ENCODE measurements at places on chromosomes 6 and 20.

GRCh38 chr20:50367104-50367674 is 143.0 kb upstream of the PTPN1 start:
- no peak for DNase-seq

DNA sequence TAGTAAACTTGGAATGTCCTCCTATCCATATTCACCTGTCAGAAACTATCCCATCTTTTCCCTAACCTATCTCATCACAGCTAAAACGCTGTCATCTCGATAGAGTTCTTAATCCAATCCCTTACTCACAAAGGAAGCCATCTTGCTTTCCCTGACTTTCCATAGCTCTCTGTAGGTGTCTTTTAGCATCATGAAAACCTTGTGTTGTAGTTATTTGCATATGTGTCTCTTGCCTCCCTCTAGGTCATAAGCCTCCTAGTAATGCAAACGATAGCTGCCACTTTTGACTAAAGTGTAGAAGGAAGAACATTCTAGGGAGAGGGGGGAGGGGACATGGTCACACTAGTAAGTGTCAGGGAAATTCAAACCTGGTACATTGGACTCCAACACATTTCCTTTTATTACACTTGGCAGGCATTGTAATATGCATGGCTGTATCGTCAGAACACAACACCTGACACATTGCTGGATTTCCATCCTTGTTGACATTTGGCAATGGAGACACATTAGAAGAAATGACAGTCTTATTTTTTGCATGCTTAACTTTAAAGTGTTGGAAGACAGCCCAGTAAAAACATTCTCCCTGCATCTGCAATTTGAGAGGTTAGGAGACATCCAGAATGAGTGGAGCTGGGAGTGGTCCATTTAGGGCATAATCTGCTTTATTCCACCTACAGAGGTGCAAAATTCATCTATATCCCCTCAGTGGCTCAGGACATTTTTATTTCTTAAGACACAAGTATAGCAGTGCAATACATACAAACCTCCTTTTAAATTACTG is 283.4 kb downstream of the HAO1 start:
- no peak for DNase-seq

- DNase-seq, result no peak
Observed at GRCh38 chr6:43990627-43991619, 136.3 kb downstream of the MRPL14 start.

DNA sequence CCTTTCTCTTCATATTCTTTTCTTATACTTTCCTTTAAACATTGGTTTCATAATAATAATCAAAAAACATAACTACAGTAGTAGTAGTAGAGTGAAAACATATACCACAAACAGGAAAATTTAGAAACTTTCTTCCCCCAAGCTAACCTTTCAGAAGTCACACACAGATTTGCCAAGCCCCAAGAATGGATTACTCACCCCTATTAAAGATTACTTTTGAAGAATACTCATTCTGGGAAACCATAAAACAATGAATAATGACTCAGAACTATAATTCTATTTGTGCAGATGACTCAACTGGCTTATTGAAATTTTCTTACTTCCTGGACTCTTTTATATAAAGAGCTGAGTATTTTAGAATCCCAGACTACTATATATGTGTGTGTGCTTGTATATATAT is 119.4 kb upstream of the GJE1 start:
- DNase-seq, result no peak

- no peak for DNase-seq
Observed at GRCh38 chr6:157557559-157557958, 176.6 kb downstream of the ZDHHC14 start.

DNA sequence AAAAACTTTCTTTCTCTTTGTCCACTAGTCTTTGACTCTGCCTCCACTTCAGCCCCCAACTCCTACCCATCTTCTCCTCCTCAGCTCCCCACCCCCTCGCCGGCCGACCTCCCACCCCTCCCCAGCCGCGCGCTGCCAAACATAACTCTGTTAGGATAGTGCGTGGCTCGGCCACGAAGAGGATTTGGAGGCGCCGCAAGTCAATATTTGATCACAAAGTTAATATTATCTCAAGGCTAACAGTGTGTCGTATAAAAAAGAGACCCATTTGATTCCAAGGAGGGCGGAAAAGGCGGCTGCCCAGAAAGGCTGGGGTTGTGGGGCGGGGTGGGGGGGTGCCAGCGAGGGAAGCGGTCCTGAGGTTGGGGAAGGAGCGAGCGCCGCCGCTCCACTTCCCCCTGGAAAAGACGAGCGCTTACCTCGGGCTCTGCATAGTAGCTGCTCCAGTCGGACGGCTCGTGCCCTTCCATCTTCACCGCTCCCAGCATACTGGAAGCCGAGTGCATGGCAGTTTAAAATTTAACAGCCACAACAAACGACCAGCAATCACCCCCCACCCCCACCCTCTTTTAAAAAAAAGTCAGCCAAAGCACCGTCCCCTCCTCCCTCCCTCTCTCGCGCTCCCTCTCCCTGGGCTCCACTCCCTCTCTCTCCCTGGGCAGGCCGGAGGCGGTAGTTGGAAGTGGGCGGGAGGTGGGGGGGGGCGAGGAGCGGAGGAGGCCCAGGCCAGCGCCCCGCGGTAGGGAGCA is 425 bp downstream of the FOXA2 start:
- DNase-seq, result no peak

DNA sequence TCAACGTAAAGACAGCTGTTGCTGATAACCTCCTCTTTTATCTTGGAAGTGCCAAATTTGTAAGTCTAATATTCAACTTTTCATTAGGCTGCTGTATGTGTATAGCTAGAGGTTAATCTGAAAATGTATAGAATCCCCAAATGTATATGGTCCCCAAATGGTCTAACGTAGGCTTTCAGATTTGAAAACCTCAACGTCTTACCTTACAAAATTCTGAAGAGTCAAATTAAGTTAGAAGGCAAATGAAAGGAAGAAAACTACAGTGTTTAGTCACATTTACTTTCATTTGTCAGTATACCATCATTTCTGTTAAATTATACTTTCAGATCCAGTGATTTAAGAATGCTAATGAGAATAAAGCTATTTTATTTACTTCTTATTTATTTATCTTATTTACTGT is 256.9 kb downstream of the ARHGAP18 start:
- no peak for DNase-seq

DNA sequence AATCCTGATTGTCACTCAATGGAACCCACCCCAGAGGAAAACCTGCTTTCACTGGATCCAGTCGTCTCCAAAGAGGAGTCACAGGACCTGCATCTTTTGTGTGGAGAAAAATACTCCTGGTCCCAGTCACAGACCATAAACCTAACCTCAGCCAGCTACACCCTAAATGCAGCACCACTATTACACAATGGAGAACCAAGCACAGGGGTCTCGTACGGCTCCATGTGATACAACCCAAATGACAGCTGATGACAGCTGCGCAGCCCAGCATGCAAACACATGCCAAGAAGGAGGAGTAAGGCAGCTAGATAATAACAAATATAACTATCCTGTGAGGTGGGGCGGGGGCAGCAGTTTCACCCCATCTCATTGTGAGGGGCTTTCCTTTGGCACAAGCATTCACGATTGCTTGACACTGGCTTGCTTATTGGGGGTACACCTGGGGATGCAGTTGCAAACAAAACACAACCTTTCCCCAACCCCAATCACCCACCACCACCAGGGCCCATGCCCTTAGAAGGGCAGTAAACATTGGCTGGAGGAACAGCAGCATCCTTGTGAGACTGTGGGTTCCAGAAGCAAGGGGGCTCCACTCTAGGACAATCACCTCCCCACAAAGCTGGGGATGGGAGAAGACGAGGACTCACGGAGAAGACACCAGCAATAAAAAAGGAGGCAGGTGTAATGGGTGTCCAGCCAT is 51.5 kb downstream of the TRERF1 start:
- no peak for DNase-seq

GRCh38 chr6:159104931-159105330 is 60.1 kb upstream of the TAGAP start:
- no peak for DNase-seq

GRCh38 chr6:46220352-46221221 is 49.8 kb upstream of the ENPP5 start:
- no peak for DNase-seq

GRCh38 chr6:150312395-150312794 is 56.4 kb upstream of the IYD start:
- no peak for DNase-seq

GRCh38 chr6:49841424-49841823 is 24.9 kb downstream of the CRISP1 start:
- no peak for DNase-seq

DNA sequence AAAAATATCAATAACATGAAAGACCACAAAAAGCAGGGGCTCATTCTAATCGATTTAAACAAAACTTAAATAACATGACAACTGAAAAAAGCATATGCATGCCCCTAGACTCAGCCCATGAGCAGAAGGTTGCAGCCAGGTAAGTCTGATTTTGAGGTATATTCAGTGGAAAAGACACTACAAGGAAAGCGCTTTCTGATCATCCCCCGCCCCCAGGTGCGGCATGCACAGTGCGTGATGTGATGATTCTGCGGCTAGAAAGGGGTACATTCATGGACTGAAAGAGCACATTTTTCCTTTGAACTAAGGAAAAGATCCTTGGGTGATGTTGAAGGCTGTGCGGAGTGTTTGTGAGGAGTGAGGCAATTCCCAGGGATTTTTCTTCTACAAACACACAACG is 16.9 kb upstream of the FOXC1 start:
- no peak for DNase-seq

GRCh38 chr6:1094306-1094705 is 217.6 kb upstream of the FOXQ1 start:
- no peak for DNase-seq

GRCh38 chr20:625360-625932 is 15.3 kb upstream of the TCF15 start:
- no peak for DNase-seq

GRCh38 chr6:87617405-87617804 is 27.5 kb downstream of the ORC3 start:
- no peak for DNase-seq

DNA sequence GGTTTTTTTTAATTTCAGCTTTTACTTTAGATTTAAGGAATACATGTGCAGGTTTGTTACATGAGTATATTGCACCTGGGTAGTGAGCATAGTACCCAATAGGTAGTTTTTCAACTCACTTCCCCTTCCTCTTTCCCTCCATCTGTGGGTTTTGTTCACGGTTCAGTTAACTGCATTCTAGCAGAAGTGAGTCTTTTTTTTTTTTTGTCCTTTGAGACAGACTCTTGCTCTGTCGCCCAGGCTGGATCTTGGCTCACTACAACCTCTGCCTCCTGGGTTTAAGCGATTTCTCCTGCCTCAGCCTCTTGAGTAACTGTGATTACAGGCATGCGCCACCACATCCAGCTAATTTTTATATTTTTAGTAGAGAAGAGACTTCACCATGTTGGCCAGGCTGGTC is 8.7 kb downstream of the UBR2 start:
- no peak for DNase-seq

DNA sequence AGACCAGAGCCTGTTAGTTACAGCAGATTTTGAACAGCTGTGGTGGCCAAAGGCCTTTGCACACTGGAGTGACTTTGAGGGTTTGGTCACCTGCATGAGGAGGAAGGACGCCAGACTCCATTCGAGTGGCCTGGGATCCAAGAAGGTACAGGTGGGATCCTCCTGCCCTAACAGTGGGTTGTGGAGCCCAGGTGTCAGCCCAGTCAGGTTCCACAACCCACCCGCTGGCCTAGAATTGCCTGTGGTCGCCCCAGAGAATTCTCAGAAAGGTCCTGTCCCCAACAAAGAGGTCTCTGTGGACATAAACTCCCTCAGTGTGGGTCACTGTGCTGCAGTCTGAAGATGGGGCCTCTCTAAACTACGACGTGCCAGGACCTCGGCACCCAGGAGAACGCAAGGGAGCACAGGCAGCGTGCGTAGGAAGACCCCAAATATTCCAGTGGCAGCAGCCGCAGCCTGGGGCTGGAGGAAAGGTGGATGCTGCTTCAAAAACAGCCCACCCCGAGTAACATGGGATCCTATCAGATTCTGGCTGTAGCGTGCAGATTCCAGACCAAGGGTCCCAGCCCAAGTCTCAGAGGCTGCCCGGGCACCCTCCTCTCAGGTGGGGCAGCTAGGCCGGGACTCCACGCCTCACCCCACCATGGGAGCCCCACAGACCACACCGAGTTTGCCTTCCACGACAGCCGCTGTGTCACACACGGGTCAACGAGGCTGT is 16.0 kb downstream of the ACSS1 start:
- no peak for DNase-seq

- no peak for DNase-seq
Observed at GRCh38 chr20:61345656-61346055, 93.6 kb downstream of the CDH4 start.

DNA sequence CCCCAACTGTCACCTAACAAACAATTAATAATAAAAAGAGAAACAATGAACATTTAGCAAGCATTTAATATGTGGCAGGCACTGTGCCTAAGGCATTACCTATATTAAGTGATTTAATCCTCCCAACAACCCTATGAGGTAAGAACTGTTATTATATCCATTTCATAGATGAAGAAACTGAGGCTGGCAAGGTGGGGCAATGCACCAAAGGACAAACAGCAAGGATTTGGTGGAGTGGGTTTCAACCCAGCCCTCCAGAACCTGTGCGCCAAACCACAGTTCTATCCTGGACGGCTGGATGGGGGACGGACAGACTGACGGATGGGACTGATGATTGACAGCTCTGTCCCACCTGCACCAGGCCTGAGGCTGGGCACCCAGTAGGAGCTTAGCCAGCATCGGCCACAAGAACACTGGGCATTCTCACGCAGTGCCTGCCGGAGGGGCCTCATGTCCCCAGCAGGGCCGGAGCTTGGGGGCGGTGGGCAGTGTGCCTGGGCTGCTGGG is 24.6 kb downstream of the NOL4L start:
- DNase-seq, result no peak

DNA sequence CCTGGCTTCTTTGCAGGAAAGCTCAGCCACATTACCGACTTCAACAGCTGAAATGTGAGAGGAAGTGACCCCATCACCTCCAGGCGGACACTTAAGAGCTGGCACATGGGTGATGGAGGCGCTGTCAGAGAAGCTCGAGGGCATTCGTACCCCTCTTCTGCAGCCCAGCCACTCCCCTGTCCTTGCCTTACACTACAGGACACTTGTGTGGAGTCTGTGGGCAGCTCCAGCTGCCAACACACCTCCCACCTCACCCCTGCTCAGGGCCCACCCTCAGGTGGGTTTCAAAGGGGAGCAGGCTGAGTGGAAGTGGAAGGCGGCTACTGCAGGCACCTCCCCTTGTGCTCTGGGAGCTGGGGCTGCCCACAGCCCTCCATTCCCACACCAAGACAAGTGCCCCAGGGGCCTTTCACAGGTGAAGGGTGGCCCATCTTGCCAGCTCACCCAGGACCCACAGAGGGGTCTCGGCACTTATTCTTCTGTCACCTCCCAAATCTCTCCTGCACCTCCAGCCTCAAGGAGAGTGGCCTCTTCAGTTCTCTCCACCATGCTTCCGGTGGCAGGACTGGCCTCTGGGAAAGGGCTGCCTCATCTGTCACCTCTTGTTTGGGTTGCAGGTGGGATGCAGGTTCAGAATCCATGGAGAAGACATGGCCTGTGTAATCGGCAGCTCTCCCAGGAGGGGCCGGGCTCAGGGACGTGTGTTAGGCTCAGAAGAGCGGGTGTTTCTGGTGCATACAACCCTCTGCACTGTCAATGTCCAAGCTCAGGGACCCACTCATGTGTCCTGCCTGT is 49.8 kb downstream of the IRF4 start:
- DNase-seq, result no peak

Data from stimulated activated CD8-positive, alpha-beta memory T cell treated with anti-CD3 and anti-CD28 coated beads, Interleukin-15, amount 100 ng/mL, for 4 hours (primary cell).